ENCODE measurements at places on chromosomes 7 and 10. TPM values are rescaled to one million over a fixed set of nuclear protein-coding genes. Genes with fewer than 3 reads are reported as not detected.

GRCh38 chr10:124743191-124744101, 732 bp downstream of the FAM53B start:
- DNase-seq, result no peak

GRCh38 chr10:62374862-62375710, 917 bp downstream of the ZNF365 start:
- DNase-seq, result no peak

- DNase-seq, result peak; percentile 81
Measured at GRCh38 chr10:5583525-5584175, 58.9 kb downstream of the CALML3 start.

GRCh38 chr10:67520924-67521520, 175.0 kb downstream of the CTNNA3 start:
- no peak for DNase-seq

- DNase-seq, result no peak
Measured at GRCh38 chr7:67847092-67847787, 850.6 kb downstream of the TYW1 start.

- DNase-seq, result no peak
Measured at GRCh38 chr10:84194424-84195043, at the start of gene CDHR1. Gene CDHR1, plus strand, starts transcription at chr10:84194537. Its CDS starts 224 bp downstream, at chr10:84194761.

- DNase-seq, result no peak
Measured at GRCh38 chr7:135575296-135575695, 17.6 kb downstream of the NUP205 start.

- no peak for DNase-seq
Measured at GRCh38 chr7:55623617-55624016, 51.3 kb upstream of the VOPP1 start.

DNA sequence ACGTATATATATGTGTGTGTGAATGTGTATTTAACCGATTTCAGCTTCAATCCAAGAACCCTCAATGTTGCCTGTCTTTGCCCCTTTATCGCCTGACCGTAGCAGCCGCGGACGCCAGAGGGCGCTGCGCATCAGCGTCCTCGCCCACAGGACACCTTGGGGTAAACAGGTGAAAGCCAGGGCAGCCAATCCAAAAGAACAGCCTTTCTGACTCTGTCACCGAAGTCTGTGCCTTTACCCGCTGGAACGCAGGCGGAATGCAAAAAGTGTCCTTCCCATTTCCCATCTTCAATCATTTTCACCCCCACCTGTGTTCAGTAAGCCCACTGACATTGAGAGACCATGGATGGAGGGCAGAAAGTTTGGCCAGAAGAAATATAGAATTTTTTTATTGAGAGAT, 3.6 kb downstream of the NXPH1 start:
- no peak for DNase-seq

GRCh38 chr10:58291538-58292174, 22.7 kb downstream of the CISD1 start:
- DNase-seq, result no peak

DNA sequence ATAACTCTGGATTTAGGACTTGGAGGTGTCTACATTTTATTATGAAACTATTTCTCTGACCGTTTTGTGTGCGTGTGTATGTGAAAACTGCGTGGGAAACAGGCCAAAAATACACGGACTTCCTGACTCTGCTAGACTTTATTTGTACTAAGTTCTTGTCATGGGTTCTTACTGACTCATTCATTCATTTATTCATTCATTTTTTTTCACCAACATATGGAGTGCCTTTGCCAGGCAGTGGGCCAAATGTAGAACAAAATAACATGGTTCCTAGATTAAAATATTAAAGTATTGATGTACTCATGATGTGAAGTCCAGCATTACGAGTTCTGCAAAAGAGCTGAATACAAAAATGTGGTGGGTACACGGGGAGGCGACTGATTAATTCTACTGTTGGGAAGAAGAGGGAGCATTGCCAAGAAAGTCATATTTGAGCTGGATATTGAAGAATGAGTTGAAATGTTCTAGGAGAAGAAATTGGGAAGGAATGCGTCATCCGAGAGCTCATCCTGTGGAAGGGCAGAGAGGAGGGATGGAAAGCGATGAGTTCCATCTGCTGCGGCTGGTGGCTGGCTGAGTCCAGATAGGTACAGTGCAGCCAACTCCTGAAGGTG, 24.6 kb downstream of the CACNB2 start:
- no peak for DNase-seq

DNA sequence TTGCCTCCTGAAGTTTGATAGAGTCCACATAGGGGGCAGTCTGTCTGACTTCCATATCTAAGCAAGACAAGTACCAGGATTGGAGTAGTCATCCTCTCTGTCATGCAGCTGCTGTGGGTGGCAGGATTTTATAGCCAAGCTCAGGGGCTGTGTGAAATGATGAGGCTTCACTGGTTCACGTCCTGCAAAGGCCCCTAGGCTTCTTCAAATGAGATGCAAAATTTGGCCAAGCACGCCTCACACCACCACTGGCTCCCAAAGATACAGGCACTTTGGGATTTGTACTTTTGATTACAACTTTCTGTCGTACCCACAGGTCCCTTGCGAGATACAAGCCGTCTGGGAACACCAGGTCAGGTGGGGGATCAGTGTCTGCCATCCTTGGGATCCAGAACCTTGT, 67.1 kb downstream of the WDFY4 start:
- no peak for DNase-seq

DNA sequence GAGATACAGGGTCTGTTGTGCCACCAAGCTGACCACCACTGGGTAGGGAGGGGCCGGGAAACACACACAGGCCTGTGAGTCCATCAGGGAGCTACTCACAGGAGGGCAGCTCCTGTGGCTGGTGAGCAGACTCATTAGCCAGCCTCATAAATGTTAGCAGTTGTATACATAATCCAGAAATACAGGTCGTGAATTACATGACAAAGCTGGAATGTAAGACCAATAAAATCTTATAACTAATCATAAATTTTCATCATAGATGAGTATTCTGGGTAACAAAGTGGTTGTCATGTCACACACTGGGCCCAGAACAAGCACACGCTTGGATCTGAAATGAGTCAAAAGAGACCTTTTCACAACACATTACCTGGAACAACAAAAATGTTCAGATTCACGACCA, 642.6 kb upstream of the AUTS2 start:
- DNase-seq, result no peak

GRCh38 chr7:127986581-127987521, 44.4 kb downstream of the LRRC4 start:
- no peak for DNase-seq

- DNase-seq, result no peak
Measured at GRCh38 chr10:102759497-102760210, 15.9 kb downstream of the WBP1L start.

- DNase-seq, result no peak
Measured at GRCh38 chr7:16061630-16062029, 359.7 kb downstream of the CRPPA start.

DNA sequence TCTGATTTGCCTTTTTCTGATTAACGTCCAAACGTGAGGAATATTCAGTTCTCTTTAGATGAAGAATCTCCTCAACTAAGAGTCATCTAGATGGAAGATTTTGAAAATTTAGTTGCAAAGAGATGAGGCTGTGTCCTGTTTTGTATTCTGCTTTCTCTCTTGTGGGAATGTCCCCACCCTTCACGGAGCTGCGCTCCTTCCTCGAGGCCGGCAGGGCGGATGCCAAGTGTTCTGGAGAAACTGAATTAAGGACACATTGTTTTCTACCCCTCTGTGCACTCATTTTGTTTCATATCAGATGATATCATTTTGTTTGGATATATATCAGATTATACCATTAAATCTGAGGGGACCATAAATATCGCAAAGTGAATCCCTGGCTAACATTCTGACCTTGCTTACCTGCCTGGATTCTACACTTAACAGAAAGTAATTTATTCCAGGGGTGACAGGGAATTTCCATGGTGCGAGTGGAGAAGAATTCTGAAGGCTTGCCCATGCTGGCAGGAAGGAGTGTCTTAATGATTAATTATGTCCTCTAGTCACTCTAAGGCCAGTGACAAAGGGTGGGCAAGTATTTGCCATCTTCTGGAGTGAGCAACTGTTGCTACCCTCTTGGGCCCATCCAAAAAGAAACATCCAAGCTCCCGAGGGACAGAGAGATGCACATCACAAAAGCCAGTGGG, 47.9 kb upstream of the IGFBP3 start:
- no peak for DNase-seq

GRCh38 chr7:150992051-150992640, 1.3 kb downstream of the NOS3 start:
- DNase-seq, result no peak

DNA sequence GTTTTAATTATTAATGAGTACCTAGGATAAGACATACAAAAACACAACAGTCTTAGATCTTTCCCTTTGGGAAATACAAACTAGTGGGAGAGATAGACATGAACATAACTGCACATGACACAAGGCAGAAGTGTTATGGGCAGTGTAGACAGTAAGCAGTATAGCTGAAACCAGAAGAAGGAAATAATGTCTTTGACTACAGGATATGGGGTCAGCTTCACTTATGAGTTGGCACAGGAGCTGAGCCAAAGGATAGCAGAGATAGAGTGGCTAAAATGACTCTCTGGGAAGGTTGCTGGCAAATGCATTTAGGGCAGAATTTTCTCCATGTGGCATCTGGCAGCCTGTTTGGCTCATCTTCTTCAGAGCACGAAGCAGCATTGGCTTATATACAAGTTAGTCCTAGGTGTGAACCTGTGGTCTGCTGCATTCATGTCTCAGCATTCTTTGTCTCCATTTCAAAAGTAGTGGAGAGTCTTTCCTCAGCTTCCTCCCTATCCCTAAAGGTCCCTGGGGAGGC, 60.3 kb upstream of the FEZF1 start:
- no peak for DNase-seq

GATA3 gene
- 0.97 TPM for total RNA-seq

ANKRD2 gene
- 1.1 TPM for total RNA-seq

ALOX5 gene
- 20.1 TPM for total RNA-seq

NME8 gene
- total RNA-seq, result 0.19 TPM

CFAP46 gene
- total RNA-seq, result 0.81 TPM

INHBA gene
- total RNA-seq, result 71.2 TPM
